Activated CD4-positive, alpha-beta memory T cell treated with anti-CD3 and anti-CD28 coated beads, Interleukin-2, amount 10 ng/mL, durations not matched to agents 7 days and 5 days (primary cell): ENCODE measurements at places on chromosomes 16 and 17.
A peak's percentile ranks its signal among the peaks of the same experiment; 100 is the strongest.

DNA sequence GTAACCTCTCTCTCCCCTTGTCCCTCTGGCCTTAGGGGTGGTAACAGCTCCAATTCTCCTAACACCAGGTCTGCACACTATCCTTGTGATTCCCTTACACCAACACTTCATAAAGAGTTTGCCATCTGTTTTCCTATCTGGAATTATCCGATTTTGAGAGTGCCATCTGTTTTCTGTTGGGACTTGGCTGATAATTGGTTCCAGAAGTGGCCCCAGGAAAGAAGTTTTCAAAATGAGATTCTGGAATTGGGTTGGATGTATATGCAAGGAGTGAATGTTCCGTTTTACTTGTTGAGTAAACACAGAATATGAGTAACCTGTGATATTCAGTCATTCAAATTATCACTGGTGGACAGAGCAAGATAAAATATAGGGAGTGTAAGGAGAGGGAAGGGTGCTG is 134.1 kb upstream of the HS3ST3A1 start:
- DNase-seq: no peak

DNA sequence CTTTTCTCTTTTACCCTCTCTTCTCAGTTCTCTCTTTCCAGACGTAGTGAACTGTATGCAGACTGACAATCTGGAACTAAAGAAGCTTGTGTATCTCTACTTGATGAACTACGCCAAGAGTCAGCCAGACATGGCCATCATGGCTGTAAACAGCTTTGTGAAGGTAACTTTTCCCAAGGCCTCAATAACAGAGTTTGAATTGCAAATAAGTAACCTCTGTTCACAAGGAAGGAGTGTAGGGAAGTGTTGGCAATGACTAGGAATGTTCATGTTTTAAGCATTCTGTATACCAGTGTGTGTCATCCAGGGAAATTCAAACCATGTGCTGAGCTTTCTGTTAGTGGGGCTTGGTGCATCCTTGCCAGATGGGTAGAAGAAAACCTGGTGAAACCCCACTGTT is 18.6 kb downstream of the AP2B1 start:
- no peak for DNase-seq

GRCh38 chr16:11992586-11993524 is 16.3 kb downstream of the SNX29 start:
- DNase-seq: no peak

- no peak for DNase-seq
Measured at GRCh38 chr17:69461951-69462369, 47.5 kb downstream of the MAP2K6 start.

DNA sequence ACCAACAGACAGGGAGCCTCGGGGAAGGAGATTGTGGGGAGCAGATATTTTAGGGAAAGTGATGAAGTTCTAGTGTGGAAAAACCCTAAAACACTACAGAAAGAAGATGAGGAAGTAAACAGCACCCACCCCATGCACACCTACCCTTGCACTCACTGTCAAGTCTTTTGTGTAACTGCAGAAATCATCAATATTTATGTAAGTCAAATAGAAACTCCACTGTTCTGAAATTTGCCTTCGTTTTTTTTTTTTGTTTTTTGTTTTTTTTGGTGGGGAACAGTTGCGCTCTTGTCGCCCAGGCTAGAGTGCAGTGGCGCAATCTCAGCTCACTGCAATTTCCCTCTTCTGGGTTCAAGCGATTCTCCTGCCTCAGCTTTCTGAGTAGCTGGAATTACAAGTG is 273.4 kb downstream of the CPPED1 start:
- DNase-seq: no peak

DNA sequence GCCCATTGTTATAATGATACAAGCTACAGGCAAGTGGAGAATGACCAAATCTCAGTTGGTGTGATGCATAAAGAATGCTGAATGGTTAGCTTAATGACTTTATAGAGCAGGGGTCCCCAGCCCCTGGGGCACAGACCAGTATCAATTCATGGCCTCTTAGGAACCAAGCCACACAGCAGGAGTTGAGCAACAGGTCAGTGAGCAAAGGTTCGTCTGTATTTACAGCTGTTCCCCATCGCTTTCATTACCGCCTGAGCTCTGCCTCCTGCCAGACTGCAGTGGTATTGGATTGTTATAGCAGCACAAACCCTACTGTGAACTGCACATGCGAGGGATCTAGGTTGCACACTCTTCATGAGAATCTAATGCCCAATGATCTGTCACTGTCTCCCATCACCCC is 114.0 kb upstream of the ZFHX3 start:
- no peak for DNase-seq

DNA sequence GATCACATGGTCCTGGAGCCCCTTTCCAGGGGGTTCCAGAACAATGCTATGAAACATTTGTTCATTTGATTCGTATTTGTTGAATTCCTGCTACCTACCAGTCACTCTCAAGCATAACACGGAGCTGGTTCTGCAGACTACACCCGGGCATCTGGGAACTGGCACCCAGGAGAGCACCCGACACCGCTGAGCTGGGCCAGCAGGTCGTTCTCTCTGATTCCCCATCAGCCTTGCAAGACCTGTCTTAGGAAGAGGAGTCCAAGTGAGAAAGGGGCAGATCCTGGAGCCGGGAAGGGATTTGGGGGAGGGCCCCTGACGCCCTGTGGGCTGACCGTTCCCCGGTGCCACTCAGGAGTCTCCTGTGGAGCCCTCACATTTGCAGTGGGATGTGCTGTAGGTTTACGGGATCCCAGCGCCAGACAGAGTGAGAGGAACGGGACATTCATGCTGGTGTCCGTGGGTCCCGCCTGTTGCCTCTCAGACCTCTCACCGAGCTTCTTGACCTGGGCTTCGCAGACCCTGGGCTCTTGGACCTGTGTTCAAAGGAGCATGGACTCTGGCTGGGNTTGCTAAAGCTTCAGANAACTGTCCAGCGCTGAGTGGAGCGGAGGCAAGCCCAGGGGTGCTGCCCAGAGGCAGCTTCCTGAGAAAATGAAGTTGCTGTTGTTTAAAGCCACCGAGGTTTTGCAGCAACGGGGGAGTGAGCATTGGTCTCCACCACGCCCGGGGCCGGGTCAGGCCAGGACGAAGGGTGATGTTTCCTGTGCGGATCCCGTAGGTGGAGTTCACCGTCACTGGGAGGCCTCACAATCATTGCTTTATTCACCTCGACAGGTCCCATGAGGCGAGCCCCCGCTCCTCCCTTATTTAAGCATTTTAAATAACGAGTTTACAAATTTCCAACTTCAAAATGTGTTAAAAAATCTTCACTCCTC is 49.2 kb downstream of the METRNL start:
- no peak for DNase-seq

DNA sequence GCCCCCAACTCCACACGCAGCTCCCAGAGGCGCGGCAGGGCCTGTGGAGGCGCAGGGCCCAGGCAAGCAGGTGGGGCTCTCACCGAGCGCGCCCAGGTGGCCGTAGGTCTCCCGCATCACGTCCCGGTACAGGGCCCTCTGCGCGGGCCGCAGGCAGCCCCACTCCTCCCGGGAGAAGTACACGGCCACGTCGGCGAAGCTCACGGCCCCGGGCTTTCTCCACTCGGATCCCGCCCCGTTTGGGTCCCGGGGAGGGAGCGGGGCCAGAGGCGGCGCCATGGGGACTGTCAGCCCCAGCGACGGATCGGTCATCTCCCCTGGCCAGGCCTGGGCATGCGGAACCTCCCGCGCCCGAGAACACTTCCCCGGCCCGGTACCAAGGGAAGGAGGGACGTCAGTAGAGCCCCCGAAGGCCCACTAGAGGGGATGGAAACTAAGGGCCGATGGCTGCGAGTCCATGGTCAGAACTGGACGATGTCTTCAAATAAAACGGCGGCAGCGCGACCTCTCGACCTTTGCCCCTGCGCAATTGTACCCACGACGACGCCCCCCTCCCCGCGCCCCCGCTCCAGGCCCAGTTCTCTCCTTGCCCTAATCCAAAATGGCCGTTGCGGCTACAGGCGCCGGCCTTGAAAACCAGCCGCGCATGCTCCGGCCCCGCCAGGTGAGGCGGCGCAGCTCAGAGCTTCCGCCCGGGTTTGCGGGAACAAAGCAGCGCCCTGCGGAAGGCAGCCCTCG is at the start of gene ZNF747:
TSS of gene ZNF747 (minus strand) at position 491 of the 738 bp plus-strand sequence. CDS start at position 312, 179 bp downstream.
- DNase-seq: peak; percentile 93

- no peak for DNase-seq
Measured at GRCh38 chr17:67656494-67657203, 61.1 kb upstream of the NOL11 start.

DNA sequence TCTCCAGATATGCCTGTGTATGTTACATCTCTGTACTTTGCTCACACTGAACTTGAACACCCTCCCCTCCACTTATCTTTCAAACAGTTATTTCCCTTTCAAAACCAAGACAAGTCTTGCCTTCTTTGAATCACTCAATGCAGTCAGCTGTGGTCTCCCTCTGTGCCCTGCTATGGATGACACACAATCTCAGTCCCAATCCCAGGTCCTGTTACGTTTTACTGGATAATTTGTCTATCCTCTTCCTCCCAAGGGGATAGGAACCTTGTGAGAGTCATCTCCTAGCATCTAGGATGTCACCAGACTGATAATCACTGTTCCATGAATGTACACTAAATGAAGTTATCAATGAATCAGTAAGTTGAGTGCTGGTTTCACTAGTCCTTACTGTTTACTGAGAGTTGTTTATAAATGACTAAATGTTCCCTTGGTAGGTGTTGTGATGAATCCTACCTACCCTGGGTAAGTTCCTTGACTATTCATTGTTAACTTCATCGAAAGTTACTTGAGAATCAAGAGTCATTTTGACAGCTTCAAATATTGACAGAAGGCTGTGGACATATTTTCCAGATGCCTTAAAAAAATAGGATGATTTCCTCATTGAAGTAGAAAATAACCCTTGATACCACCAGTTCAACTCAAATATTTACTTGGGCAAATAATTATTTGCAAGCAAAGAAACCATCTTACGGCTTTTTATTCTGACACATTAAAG is 244.9 kb downstream of the PRKCA start:
- peak; percentile 22 for DNase-seq

- DNase-seq: no peak
Measured at GRCh38 chr17:21082001-21082436, 39.2 kb upstream of the USP22 start.

DNA sequence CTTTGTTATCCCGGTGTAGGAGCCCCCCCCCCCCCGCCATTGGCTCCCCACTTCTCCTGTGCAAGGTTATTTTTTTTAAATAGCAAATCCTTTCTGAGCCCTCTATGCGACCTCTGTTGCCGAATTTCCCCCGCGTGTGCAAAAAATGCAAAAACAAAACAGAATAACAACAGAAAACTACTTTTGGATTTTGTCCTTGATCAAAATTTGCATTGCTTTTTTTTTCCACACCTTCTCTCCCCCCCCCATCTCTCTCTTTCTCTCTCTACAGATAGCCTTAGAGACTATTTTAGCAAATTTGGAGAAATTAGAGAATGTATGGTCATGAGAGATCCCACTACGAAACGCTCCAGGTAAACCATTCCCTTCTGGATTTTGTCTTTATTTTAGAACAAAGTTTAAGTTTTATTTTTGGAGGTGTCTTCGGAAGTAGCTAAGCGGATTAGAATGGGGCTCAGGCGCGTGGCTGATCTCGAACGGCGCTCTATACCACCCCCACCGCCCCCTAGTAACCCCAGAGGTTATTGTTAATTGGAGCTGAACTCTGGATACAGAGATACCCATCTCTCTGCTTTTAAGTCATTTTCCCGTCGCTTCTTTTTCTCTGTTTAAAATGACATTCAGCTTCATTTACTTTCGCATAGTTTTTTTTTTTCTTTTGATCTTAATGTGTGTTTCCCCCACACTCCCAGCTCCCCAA is 1.0 kb downstream of the MSI2 start:
- no peak for DNase-seq

DNA sequence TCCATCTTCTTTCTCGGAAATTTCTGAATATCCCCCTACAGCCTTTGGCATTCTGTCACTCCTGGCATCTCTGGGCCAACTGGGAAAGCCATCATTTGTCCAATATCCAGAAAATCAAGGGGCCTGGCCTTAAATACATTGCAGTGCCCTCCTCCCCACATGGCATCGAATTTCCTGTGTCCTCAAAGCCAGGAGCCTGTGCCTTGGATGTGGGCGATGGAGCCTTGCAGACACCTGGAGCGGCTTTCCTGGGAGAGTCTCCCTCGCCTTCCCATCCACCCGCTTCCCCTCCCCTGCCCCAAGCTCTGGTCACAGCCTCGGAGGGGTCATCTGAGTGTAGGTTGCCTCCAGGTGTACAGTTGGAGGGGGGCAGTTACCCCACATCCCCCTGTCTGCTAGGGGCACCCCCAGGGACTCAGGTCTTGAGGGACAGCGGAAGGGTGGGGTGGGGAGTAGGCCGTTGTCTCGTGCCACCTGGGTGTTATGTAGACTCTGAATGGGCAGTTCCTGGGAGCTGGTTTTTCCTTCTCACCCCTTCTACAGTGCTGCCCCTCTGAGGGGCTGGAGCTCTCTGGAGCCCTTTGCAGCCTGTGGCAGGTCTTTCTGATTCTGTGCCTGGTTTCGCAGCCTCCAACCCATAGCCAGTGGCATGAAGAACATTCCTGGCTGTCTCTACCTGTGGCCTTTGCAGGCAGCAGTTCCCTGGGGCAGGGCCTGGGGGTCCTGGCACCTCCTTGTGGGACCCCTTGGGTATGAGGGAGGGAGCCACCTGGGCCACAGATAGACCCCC is 239.8 kb downstream of the SEC14L1 start:
- DNase-seq: no peak

- no peak for DNase-seq
Measured at GRCh38 chr17:30352240-30352814, 18.5 kb upstream of the TMIGD1 start.

DNA sequence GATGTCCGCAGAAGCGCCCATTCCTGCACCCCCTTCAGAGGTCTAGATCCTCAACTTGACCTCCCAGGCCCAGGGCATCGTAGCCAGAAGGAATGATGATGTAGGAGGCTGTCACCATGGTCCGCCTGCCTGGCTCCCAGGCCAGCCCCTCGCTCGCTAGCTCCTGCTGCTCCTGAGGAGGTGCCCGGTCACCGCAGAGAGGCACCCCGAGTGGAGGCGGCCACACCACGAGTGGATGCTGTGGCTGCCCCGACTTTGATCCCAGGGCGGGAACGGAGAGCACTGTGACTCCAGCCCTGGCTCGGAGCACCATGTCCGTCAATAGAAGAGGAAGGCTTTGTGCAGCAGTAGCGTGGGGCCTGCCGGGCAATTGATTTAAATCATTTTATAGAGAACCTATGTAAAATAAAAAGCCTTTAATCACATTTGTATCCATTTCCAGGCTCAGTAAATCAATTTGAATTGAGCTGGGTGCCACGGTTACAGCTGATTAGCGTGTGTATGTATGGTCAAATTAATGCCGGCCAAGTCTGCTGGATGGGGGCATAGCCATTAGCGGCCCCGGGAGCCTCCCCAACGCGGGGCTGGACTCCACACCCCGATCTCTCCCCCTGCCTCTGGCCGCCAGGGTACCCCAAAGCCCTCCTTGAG is 122.6 kb upstream of the GSE1 start:
- DNase-seq: no peak

- peak; percentile 52 for DNase-seq
Measured at GRCh38 chr17:73667181-73667959, 23.1 kb upstream of the SDK2 start.
